Inflammatory macrophage treated with lipopolysaccharide for 4 hours (primary cell): ENCODE measurements at places on chromosomes 3 and 15.
A peak's percentile ranks its signal among the peaks of the same experiment; 100 is the strongest.

- DNase-seq: no peak
Observed at GRCh38 chr3:77746048-77746447, 706.1 kb downstream of the ROBO2 start.

DNA sequence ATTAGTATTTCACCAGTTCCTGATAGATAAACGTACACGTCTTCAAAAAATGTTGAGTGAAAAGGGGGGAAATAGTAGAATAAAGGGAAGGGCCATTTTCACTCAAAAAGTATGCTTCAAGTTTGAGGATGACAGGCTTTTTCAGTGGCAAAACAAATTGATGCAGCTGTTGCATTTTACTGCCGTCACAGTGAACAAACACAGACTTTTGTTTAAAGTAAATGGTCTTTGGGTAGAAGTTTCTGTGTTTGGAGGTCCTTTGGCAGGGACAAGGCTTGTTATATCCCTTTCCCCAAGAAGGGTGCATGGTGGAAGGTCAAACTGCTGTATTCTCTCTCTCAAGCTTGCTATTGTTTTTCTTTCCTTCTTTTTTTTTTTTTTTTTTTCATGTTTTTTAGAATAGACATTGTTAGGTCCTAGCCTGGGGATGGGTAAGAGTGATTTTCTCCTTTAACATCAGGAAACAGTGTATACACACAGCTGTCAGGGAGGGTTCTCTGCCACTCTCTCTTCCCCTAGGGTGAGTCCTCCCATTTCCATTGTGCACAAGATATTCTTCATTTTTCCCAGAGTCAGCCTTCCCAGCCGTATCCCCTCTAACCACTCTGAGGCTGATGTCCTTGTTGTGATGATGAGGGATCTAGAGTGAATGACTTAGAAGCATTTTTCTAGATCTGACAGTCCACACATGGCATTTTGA is 6.6 kb upstream of the SUCNR1 start:
- no peak for DNase-seq

GRCh38 chr3:149767720-149768119 is 15.4 kb upstream of the COMMD2 start:
- DNase-seq: no peak

GRCh38 chr3:32423956-32424557 is 32.4 kb downstream of the CMTM7 start:
- DNase-seq: peak; percentile 35

- DNase-seq: no peak
Observed at GRCh38 chr15:39318231-39318630, 262.6 kb upstream of the THBS1 start.
